SW480 (cell line): ENCODE measurements at places on chromosomes 3 and 15.
A peak's percentile ranks its signal among the peaks of the same experiment; 100 is the strongest.

GRCh38 chr15:58405865-58406264 is 25.9 kb upstream of the LIPC start:
- no peak for DNase-seq

DNA sequence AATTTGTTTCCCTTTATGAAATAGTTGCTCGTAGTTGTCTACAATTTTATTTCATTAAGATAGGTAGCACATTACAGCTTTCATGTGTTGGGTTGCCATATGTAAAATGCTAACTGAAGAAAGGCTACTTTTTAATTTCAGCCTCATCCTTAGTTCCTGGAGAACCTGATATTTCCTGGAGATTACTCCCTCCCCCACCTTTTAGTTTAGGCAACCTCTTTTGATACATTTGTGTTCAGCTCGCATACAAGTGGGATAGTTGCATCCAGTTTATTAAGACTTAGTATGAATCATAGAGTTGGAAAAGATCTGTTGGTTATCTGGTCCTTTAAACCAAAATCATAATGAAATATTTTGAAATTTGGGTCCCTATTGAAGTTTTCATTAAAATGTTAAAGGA is 6.0 kb downstream of the SETD5 start:
- no peak for DNase-seq

GRCh38 chr3:13011573-13012220 is 61.5 kb downstream of the IQSEC1 start:
- peak; percentile 93 for DNase-seq

DNA sequence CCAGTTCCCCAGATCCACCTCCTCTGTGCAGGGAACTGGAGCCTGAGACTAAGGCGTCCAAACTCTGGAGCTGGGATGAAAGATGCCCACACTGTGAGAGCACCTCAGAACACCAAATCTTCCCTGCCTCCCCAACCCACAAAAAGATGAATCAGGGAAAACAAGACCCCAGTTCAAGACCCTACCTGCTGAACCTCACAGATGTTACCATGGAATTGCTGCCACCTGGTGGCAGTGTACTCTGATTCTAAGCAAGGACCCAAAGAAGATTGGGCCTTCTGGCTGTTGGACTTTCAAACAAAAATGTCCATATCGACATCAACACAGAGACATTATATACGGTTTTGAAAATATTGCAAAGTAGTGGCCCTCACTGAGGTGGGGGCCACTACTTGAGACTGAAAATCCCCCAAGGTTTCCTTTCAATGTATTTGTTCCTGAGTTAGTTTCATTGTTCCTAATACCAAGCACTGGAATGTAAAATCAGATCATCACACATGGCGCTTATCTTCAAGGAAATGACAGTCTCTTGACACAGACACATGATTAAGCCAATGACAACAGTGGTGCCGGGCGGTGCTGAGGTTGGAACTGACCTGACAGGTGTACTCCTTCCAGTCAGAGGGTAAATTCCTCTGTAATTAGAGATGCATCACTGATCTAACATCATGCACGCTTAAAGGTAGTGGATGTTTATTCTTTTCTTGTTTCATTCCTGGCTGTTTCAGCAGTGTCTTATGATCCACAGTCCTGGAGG is 67.6 kb downstream of the SLC6A11 start:
- no peak for DNase-seq

- DNase-seq: no peak
Measured at GRCh38 chr3:154794391-154794790, 285.7 kb upstream of the MME start.

DNA sequence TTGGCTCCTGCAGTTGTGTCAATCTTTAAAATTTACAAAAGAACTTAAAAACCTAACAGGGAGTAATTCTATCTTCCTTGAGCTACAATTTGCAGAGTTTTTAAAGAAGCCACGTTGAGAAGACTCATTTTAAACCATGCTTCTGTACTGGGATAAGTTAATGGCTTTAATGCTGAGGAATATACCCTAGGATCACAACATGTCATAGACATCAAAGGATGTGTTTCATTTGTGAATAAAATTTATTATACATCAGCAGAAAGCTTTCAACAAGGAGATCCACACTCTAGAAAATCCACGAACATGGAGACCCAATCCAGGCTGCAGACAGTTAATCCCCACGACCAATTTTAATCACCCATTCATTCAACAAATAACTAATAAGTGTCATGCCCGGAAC is 297.2 kb downstream of the MAGI1 start:
- DNase-seq: no peak

DNA sequence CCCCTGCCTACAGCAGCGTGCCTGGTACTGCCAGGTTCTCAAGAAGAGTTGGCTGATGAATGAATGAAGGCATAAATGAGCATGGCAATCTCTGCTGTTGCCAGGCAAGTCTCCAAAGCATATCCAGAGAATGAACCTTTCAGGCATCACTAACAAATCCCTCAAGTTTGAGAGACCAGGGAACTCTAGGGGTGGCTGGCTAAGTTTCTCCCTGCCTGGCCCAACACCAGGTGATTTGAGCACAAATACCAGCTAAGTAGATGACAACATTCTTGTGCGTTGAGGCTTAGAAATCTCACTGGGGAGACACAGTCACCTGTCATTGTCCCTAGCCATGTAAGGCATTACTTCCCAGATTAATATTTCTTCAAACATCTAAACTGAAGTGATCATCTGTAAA is 81.4 kb upstream of the PTX3 start:
- no peak for DNase-seq

DNA sequence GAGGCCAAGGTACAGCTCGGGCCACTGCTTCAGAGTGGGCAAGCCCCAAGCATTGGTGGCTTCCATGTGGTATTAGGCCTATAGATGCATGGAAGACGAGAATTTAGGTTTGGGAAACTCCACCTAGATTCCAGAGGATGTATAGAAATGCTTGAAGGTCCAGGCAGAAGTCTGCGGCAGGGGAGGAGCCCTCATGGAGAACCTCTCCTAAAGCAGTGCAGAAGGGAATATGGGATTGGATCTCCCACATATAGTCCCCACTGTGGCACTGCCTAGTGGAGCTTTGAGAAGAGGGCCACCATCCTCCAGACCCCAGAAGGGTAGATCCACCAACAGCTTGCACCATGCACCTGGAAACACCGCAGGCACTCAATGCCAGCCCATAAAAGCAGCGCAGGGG is 48.1 kb upstream of the XXYLT1 start:
- DNase-seq: no peak

GRCh38 chr15:61623746-61624145 is 394.6 kb upstream of the RORA start:
- DNase-seq: no peak

DNA sequence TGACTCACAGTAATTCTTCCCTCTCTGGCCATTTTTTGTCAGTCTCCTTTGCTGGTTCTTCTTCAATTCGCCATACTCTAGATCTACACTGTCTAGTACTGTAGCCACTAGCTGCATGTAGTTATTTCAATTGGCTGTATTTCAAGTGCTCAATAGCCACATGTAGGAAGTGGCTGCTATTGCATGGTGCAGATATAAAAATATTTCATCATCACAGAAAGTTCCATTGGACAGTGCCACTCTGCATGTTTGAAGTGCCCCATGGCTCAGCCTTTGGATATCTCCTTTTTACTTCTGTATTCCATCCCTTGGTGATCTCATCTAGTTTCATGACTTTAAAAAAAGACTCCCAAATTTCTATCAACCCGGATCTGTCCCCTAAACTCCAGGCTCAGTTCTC is 22.1 kb downstream of the PPP2R3A start:
- no peak for DNase-seq

DNA sequence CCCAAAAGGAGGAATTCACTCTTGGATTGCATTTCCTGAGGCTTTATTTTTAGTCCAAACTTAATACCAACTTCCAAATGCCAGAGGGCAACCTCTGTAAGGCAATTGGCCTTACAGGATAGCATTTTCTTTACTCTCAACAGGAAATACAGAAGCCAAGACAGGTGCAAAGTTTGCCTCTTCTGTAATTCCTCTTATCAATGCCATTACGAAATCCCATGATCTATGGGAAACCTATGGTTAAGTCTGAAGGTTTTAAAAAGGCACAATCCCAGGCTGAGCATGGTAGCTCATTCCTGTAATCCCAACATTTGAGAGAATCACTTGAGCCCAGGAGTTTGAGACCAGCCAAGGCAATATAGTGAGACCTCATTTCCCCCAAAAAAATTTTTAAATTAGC is 14.9 kb downstream of the PKM start:
- DNase-seq: no peak

- no peak for DNase-seq
Measured at GRCh38 chr15:71303977-71304376, 188.7 kb downstream of the THSD4 start.

- no peak for DNase-seq
Measured at GRCh38 chr3:74281705-74282104, 332.8 kb downstream of the CNTN3 start.

DNA sequence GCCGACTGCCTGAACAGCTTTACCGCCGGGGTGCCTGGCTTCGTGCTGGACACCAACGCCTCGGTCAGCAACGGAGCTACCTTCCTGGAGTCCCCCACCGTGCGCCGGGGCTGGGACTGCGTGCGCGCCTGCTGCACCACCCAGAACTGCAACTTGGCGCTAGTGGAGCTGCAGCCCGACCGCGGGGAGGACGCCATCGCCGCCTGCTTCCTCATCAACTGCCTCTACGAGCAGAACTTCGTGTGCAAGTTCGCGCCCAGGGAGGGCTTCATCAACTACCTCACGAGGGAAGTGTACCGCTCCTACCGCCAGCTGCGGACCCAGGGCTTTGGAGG is 815 bp downstream of the SPINT1 start:
- DNase-seq: no peak

- peak; percentile 65 for DNase-seq
Measured at GRCh38 chr3:52237657-52238172, 1.2 kb downstream of the TWF2 start.

DNA sequence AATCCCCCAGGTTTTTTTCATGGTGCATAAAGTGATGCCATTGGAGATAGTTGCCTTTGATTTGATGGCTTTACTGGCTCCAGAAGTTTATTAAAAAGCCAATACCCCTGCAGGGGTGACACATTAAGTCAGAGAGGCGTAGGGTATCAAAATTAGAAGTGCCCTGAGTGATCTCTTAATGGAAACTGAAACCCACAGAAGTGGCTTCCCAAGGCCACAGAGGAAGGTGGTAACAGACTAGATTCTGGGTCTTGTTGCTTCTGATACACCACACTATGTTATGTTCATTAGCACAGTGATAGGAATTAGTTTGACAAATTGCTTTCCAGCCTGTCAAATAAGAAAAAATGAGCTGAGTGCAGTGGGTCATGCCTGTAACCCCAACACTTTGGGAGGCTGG is 112.3 kb downstream of the IQCH start:
- DNase-seq: no peak

GRCh38 chr3:47315069-47315647 is 32.4 kb downstream of the KLHL18 start:
- DNase-seq: no peak

GRCh38 chr3:105355408-105356061 is 11.2 kb upstream of the ALCAM start:
- DNase-seq: no peak

GRCh38 chr3:84946240-84946639 is 12.5 kb upstream of the CADM2 start:
- DNase-seq: no peak

GRCh38 chr15:74901612-74902063 is 5.0 kb downstream of the FAM219B start:
- DNase-seq: peak; percentile 58

- DNase-seq: no peak
Measured at GRCh38 chr3:187665764-187666402, 4.3 kb downstream of the SST start.

DNA sequence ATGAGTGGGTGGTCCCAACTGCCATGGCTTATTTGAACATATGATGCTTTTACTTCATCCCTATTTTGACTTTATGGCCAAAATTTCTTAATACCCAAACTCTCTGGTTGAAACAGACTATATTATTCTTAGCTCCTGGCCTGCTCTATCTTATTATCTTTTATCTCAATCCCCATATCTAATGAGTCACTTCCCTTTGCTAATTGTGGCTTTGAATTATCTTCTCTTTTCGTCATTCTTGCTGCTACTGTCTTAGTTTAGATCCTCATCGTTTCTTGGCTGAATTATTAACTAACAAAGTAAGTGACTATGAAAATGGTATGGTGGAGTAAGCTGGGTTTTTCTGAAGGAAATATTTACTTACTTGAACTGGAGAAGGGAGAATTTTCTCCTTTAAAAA is 28.2 kb upstream of the DNAJC19 start:
- no peak for DNase-seq

- no peak for DNase-seq
Measured at GRCh38 chr3:69815970-69816369, 76.7 kb downstream of the MITF start.

DNA sequence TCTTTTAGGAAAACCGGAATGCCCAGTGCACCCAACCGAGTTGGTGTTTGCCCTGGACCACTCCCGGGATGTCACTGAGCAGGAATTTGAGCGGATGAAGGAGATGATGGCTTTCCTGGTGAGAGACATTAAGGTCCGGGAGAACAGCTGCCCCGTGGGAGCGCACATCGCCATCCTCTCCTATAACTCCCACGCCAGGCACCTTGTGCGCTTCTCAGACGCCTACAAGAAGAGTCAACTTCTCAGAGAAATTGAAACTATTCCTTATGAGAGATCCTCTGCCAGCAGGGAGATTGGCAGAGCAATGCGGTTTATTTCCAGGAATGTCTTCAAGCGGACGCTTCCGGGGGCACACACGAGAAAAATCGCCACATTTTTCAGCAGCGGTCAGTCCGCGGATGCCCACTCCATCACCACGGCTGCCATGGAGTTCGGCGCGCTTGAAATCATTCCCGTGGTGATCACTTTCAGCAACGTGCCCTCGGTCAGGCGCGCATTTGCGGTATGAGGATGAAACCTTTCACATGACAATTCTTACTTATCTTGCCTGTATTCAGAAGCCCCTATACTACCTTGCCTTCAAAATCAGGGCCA is 97.5 kb downstream of the PIK3R4 start:
- DNase-seq: no peak

DNA sequence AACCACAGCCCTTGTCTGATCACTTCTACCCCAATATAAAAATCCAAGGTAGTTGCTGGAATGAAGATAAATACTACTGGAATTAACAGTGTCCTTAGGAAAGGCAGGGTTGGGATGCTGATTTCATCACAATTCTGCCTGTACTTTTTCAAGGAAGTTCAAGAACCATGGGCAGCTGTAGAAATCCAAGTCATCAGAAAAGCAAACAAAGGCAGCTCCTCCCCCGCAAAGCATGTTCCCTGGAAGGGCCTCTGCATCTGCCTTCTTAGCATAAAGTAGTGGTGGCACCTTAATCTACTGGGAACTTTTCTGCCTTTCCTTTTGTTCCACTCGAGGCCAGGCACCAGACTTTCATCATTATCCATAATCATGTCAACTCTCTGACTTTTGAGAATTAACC is 54.4 kb downstream of the ERC2 start:
- no peak for DNase-seq

DNA sequence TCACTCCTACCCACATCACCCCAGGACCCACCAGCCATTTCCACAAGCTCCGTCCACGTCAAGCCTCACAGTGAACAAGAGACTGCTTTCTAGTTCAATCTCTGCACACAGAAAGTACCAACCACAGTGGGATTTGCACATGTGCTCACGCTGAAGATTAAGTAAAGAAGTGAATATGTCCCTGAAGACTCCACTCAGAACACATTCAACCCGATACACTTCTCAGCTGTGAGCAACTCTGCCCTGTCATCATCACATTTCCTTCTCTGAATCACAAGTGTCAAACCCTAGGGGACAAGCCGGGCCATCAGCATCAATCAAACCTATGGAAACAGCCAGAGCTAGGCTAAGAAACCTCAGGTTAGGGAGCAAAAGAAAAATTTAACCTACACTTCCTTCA is 1.9 kb downstream of the STIMATE start:
- DNase-seq: no peak
